KBM-7 (cell line): ENCODE measurements at places on chromosomes 5 and 9.
A peak's percentile ranks its signal among the peaks of the same experiment; 100 is the strongest.

DNA sequence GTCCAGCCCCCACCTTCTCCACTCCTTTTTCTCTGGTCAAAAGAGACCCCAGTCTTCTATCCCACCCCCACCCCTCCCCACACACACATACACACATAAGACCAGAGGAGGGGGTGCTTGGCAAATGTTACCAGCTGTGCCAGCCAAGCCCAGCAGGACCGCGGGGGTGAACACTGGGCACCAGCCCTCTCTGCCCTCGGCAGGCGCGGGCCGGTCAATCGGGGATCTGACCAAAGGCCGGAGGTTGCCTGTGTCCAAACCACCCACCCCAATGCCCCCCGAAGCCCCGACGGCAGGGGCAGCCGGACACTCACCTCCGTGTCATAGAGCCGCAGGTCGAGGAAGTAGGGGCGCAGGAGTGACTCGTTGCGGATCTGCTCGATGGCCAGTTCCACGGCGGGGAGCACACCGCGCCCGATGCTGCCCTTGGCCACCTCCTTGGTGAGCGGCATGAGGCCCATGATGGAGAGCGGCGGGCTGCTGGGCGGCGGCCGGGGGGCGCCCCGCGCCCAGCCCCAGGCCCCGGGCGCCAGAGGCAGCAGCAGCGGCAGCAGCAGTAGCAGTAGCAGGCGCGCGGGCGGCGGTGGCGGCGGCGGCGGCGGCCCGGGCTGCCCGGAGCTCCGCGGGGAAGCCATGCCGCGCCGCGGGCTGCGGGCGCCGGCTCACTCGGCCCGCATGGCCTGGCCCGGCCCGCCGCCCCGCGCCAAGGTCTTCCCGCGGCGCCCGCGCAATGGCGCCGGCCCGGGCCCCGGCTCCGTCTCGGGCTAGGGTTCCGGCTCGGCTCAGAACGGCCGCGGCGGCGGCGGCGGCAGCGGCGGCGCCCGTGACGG, 417 bp downstream of the GABBR2 start:
- no peak for DNase-seq

- DNase-seq: peak; percentile 70
Observed at GRCh38 chr9:121383715-121384114, 13.7 kb upstream of the STOM start.

DNA sequence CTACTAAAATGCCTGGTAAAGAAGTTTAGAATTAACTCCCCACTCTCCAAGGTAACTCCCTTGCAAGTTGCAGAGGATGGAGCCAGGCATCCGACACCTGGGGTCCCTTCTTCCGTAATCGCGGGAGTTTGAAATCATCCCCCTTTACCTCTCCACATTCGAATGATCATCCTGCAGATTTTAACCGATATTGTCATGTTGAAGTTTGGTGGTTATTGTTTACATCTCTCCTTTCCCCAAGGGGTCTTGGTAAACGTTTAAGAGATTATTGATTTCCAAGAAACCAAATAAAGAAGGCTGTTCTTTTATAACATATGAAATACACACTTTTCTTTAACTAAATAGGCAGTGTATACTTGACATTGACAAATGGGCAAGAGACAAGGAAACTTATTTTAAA, 26.7 kb downstream of the NR2F1 start:
- DNase-seq: no peak

DNA sequence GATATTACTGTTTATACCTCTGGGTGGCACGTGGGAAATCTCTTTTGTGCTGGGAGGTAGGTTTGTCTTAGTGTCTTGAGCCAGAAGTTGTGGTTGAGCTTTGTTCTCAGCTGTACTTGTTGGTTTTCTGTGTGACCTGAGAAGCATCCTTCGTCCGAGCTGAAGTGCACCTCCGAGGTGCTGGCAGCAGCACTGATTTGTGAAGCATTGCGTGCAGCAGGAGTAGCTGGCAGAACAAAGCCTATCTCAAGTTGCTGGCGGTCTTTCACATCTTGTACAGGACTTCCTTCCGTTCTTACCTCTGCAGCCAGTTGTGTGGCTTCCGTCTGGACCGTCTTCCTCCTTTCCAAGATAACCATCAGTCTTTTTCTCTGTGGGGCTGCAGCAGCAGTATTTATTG, 4.3 kb downstream of the PRRC2B start:
- peak; percentile 94 for DNase-seq

- no peak for DNase-seq
Observed at GRCh38 chr9:87263291-87263690, 234.4 kb upstream of the DAPK1 start.

GRCh38 chr5:34854459-34855174, 15.7 kb downstream of the TTC23L start:
- peak; percentile 84 for DNase-seq

DNA sequence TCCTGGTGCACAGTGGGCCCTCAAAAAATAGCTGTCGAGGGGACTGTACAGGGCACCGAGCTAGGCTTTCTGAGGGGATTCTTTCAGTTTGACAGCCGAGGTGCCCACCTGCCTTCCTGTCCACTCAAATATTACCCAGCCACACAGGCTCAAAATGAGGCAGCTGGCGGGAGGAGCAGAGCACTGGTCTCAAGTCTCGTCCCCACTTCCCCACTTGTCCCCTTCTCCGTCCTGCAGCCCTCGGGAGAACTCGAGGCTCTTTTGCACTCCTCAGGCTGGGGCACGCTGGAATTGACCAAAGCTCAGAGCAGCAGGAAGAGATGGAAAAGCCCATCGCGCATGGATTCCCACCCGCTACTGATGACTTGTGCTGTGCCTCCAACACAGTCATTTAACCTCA, 185.2 kb downstream of the HSPA4 start:
- DNase-seq: no peak

DNA sequence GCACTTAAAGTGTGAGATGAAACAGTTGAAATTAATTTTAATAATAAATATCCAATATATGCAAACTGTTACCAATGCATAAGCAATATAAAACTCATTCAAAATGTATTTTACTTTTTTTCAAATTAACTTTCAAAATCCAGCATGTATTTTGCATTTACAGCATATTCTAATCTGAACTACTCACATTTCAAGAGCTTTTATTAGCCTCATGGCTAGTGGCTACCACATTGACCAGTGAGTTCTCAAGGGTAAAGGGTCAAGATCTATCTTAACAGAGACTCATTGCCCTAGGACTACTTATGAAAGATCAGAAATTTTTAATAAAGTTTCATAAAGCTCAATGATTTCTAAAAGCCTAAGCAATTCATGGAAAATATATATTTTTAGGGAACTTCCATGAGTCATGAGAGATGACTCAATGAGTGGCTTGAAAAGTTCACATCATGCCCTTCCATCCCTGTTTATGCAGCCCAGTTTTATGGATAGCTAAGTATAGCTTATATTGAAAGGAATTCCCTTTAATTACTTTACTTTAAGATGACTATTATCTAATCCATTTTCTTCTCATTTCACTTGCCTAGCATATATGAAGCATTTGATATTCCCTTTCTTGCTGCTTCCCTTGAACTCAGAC, 608.6 kb downstream of the SLCO4C1 start:
- no peak for DNase-seq

- no peak for DNase-seq
Observed at GRCh38 chr9:82164159-82164558, 175.6 kb downstream of the SPATA31D1 start.

DNA sequence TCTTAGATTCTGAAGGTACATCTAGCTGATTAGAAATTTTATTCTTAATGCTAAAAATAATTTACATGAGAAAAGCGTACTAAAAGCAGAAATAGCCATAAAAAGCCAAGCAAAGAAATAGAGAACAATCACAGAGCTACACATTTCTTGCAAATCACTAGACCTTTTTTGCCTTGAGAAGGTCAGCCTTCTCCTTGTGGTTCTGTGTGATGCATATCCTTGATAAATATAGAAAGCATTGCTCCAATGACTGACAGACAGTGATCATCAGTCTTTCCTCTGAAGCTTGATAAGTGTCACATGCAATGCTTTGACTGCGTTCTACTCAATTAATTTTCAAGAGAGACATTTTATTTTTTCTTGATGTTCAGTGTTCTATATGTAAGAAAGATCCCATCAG, 226.9 kb downstream of the CEMIP2 start:
- no peak for DNase-seq
